ENCODE measurements at places on chromosomes 3 and 15.

DNA sequence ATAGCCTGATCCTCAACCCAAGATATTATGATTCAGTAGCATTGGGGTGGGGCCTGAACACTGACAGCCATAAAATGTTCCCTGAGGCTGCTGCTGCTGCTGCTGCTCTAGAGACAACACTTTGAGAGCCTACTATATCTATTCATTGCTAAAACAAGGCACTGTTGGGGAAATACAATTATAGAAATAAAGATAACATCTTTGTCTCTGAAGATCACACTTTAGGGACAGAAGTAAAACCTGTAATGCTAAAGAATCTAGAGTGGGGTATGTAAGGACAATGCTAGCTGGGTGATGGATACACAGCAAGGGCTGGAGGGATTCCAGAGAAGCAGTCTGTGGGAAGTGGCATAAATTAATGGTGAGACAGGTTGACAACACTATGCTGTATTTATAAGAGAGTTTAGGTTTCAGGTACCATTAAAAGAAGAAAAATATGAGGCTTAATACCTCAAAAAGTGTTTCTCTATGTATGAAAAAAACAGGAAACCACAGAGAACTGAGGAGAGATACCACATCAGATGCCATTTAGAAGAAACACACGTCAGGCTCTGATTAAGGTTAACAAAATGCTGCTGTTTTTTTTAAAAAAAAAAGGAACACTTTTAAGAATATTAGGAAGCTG lies 115.9 kb downstream of the CBLB start:
- no peak for DNase-seq

DNA sequence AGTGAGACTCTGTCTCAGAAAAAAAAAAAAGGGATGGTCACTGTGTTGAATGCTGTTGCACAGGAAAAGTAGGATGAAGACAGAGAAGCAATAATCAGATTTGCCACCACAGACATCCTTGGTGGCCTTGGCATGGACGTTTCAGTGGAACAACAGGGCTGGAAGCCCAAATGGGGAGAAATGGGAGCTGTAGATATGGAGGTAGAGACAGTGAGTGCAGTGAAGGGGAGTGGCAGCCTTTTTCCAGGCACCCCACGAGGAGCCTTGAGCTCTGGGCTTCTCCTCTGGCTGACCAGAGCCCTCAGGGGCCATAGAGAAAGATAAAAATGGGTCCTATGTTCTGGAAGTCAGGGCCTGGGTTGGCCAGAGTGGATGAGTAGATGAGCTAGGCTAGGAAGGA lies 12.3 kb upstream of the DOCK3 start:
- DNase-seq: no peak

GRCh38 chr15:98805434-98806274 lies 157.3 kb downstream of the IGF1R start:
- no peak for DNase-seq

GRCh38 chr15:101372960-101373525 lies 78.0 kb upstream of the SNRPA1 start:
- no peak for DNase-seq

GRCh38 chr15:36178303-36178633 lies 401.2 kb upstream of the CDIN1 start:
- DNase-seq: no peak

DNA sequence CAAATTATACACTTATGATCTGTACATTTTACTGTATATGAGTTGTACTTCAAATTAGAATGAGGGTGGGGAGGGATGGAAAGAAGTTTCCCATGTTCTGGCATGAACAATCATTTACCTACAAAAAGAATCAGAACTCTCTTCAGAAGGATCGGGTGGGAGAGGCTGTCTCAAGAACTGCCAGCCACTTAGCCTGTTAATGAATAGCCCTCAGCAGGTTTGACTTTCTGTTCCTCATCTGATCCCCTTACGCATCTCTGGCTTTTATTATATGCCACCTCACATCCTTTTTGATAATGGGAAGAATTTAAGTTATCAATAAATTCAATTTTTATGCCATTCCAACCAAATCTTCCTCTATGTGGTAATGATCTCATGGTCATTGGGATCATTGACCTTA lies 168.3 kb upstream of the TGFBR2 start:
- no peak for DNase-seq

GRCh38 chr15:23857028-23857641 lies 170.0 kb upstream of the NDN start:
- DNase-seq: no peak

GRCh38 chr3:186757686-186758220 lies 25.6 kb upstream of the EIF4A2 start:
- no peak for DNase-seq

GRCh38 chr3:15602146-15602536 lies 596 bp downstream of the BTD start:
- DNase-seq: no peak

DNA sequence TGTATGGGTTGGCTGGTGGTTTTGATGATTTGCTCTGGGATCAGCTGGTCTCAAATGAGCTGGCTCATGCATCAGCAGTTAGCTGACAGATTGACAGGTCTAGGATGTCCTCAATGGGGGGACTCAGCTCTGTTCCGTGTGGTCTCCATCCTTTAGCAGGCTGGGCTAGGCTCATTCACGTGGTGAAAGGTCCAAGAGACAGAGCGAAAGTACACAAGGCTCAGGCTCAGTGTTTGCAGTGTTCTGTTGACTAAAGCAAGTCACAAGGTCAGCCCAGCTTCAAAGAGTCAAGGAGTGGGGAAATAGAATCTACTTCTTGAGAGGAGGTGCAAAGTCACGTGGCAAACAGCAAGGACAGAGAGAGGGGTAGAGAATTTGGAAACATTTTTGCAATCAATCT lies 126.5 kb upstream of the CMC1 start:
- DNase-seq: no peak

DNA sequence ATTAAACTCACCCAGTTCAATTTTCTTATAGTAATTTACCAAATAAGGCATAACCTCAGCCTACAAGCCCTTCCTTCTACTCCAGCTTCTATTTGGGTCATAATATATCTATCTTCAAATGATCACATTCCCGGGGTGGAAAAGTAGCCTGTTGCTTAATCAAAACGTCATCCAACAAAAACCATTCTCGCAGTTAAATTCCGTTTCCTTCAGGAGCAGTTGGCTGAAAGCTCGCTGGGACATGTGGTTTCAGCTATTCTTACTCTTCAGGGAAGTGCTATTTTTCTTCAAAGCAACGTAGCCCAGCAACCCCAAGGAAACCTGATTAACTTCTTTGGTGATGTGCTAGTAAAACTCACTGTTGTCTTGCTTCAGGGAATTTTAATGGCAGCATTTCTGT lies 59.6 kb downstream of the MAGI1 start:
- DNase-seq: no peak

DNA sequence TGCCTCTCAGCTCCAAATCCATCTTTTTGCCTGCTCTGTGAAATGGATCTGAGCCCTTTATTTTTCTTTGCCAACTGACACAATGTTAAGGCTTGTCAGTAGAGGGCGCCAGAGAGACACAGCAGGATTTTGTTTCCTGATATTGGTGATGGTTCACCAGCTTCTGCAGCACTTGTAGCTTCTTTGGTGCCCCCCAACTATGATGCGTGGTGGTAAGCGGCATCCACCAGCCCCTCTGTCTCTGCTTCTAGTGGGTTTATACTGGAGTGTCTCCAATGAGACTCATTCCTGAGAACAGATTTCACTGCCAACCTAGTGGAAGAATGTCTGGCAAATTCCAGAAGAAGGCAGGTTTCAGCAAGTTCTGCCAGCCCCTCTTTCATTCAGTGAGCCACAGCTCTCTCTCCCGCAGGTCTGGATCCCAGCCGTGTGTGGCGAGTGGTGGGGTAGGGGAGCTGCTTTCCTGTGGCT lies 471.9 kb upstream of the FRG2C start:
- no peak for DNase-seq

DNA sequence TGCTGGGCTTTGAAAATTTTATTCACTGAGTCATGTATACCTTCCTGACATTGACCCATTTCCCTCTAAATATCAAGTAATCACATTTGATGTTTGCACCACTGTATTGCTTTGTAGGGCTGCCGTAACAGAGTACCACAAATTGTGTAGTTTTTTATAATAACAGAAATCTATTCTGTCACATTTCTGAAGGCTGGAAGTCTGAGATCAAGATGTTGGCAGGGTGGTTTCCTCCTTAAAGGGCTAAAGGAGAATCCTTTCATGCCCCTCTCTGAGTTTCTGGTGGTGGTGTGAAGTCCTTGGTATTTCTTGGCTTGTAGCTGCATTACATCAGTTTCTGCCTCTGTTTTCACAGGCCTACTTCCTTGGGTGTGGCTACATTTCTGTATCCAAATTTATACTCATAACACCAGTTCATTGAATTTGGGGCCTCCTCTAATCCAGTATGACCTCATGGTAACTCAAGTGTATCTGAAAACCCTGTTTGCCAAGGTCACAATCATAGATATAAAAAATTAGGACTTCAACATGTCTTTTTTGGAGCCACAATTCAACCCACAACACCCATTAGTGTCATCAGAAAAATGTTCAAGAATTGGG lies 29.1 kb upstream of the ST6GAL1 start:
- DNase-seq: no peak

DNA sequence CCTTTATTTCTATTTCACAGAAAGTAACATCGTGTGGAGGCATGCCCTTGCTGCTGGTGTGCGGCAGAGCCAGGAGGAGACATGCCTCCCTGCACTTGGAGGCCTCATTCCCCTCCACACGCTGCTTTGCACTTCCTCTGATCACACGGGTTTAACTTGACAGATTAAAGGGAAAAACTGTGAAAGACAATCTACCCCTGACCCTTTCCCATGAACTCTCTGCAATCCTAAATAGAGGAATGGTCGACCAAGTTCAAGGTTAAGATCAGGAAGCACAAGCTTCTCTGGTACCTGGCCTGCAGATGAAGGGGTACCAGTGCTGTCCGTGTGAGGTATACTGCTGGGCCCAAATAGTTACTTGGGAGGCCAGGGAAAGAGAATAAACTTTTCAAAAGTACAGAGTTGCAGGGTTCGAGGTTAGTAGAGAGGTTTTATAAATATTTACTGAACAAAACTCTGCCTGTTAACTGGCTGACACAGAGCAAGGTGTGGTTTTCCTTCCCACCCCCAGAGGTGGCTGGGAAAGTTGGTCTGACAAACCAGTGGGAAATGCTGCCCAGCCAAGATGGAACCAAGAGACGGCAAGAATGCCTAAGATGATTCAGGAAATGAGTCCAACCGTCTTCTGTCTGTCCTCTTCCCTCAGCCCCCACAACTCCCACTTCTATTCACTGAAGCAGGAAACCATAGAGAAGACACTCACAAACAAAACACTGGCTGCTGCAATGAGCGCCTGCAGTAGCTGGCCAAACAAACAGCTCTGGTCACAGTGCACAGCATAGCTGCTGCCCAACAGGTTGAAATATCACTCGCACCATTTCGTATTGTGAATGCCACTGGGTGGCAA lies 79.6 kb downstream of the IGF2BP2 start:
- DNase-seq: no peak

DNA sequence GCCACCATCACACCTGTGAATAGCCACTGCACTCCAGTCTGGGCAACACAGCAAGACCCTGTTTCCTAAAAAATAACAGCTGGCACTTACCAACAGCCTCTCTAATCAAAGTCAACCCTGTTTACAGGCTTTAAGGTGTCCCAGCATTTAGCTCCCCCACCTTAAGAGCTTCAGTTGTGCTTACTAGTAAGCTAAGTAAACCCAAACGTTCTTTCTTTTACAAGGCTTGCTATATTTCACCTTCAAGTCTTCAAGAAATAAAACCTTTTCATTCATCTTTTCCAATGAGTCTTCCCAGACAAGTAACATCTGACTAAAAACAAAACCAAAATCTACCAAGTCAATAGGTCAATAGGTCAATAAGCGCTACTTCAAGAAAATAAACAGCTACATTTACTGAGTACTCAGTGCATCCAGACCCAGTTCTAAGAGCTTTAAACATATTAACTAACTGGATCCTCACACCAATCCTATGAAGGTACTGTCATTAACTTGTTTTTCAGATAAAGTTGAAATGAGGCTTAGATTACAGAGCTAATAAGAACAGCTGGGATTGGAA lies 62.4 kb downstream of the PBRM1 start:
- no peak for DNase-seq

DNA sequence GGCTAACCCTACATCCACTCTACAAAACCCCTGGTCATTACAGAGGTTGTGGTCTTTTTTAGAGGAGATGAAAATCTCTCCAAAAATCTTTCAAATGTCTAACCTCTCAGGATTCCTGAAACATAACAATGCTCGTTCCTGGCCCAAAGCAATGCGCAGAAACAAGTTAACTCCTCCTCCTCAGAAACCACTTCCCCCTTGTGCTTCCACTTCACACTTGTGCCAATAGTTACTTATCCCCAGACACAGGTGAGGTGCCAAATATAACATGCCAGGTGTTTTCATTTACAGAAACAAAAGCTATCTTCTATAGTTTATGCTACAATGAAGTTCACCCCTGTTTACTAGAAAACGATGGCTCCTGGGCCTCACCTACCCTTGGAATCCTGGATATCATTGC lies 6.2 kb downstream of the NDUFAF1 start:
- DNase-seq: no peak

- no peak for DNase-seq
Measured at GRCh38 chr3:30684356-30684755, 78.0 kb downstream of the TGFBR2 start.

- DNase-seq: no peak
Measured at GRCh38 chr15:30923429-30923828, 19.7 kb downstream of the FAN1 start.

- DNase-seq: no peak
Measured at GRCh38 chr3:18351823-18352744, 73.1 kb downstream of the SATB1 start.

- DNase-seq: no peak
Measured at GRCh38 chr3:188901126-188901525, 270.6 kb upstream of the TPRG1 start.

All from brain pericyte (primary cell).